A172 (cell line): ENCODE measurements at places on chromosomes 3 and 15. TPM values are rescaled to one million over a fixed set of nuclear protein-coding genes. Genes with fewer than 3 reads are reported as not detected.

HMG20A gene
- total RNA-seq, result 17.0 and 21.1 TPM in 2 replicates

- DNase-seq, result no peak
Observed at GRCh38 chr3:72423643-72424042, 424.6 kb downstream of the SHQ1 start.

GRCh38 chr3:104279617-104280016, 1087.1 kb upstream of the ALCAM start:
- DNase-seq, result peak; percentile 68

DNA sequence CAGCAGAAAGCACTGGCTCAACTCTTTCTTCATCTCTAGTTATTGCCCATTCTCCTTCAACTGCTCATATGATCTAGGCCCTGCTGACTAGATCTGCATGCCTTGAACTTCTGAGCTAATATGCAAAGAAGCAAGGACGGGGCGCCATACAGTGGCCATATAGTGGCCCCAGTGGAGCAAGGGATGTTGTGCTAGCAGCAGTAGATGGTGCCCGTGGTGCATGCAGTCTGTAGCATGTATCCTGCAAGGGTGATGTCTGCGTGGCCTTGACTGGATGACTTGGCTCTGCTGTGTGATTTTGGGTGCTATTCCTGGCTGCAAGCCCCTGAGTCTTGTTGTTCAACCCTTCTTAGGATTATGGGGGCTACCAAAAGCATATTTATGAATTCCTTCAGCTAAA, 12.2 kb upstream of the NMD3 start:
- no peak for DNase-seq

- no peak for DNase-seq
Observed at GRCh38 chr3:36850743-36851142, 86.4 kb upstream of the DCLK3 start.

MCF2L2 gene
- 0.22 and 0.41 TPM in 2 replicates for total RNA-seq

ITGA11 gene
- 0.72 and 1.9 TPM in 2 replicates for total RNA-seq

STRIT1 gene
- total RNA-seq, result not detected in 2 replicates

DNA sequence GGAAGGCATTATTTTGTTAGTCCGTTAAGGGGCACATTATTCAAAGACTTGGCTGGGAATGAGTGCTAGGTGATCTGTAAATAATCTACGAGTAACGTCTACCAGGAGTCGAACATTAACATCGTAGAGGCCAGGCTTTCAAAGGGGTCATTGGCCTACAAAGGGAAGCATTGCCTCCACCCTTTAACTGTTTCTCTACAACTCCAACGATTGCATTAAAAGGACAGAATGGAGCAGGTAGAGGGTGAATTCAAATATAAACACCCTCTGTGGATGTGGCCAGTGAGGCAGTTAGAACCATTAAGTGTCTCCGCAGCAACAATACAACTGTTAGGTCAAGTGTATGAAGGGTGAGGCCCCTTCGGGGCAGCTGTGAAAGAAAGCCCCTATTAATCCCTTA, 126.0 kb upstream of the LMOD3 start:
- DNase-seq, result no peak

- peak; percentile 40 for DNase-seq
Observed at GRCh38 chr3:153285194-153285641, 123.2 kb downstream of the RAP2B start.

DNA sequence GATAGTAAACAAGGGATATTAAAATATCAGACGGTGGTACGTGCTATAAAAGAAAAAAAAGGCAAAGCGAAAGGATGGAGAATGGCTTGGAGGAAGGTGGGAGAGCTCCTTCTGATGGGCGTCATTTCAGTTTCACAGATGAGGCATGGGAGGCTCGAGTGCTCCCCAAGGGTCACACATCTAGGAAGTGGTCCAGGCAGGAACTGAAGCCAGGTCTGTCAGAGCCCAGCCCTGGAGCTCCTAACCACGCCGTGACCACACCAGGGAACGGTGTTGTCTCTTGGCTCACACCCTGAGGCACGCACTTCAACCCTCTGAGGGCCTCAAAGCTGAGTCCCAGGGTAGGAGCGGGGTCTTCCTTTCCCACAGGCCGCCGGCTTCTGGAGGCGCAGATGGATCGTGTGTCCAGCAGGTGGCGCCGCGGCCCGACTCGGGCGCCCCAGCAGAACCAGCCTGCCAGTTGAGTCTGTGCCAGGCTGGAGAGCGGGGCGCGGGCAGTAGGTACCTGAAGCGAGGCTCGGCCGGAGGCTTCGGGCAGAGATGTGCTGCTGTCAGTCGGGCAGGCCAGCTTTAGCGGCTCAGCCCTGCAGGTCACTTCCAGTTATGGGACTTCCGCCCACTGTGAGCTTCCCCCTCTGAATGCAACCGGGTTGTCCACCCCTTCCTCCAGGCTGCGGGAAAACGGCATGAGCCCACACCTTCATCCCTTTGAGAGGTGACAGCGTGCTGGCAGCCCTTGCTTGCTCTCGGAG, 68.1 kb downstream of the SLC6A1 start:
- DNase-seq, result peak; percentile 66

TMCO5A gene
- not detected in 2 replicates for total RNA-seq

GRCh38 chr15:78206326-78207109, 27.8 kb downstream of the ACSBG1 start:
- peak; percentile 27 for DNase-seq

DNA sequence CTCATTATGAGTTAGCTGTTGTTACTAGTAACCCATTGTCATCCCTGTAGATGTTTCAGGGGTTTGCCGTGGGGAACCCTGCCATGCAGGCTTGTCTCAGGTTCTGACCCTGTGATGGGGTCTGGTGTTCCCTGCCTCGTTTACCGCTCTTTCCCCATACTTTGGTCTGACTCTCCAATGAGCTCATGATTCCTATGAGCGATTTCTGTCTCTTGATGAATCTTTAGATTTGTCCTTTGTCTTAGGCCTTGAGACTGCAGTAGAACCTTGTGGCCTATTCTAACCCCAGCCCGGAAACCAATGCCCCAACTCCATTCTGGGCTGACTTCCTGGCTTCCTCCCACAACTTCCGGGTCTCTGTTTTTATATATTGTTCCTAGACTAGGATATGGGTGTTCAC, 11.3 kb upstream of the IQGAP1 start:
- no peak for DNase-seq

DNA sequence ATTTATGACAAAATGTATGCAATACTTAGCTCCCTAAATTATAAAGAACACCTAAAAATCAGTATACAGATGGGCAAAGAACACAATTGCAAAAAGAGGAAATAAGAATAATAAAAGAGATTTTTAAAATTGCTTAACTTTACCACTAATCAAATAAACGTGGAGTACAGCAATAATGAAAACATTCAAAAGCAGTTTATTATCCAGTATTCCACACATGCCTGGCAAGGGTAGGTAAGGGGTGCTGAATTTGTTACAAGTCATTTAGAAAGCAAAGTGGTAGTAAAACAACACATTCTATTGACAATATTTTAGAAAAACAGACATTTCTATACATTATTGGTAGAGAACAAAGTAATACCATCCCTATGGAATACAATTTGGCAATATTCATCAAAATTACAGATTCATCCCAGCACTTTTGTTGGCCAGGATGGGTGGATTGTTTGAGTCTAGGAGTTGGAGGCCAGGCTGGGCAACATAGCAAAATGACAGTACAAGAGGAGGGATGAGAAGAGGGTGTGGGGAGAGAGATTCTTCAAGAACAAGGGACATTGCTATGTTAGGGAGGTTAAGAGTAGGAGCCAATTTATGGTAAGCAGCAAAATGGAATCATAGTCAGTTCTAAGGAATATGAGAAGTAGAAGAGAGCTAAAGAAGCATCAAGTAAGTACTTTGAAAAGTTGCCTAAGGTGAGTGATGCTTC, 3.7 kb upstream of the ACKR4 start:
- DNase-seq, result no peak

GRCh38 chr3:120420360-120420759, 30.4 kb downstream of the FSTL1 start:
- DNase-seq, result no peak

GRCh38 chr3:174051191-174051590, 653.6 kb downstream of the NLGN1 start:
- DNase-seq, result no peak
